NCI-H2107 (cell line): ENCODE measurements at places on chromosomes 11 and 22.

DNA sequence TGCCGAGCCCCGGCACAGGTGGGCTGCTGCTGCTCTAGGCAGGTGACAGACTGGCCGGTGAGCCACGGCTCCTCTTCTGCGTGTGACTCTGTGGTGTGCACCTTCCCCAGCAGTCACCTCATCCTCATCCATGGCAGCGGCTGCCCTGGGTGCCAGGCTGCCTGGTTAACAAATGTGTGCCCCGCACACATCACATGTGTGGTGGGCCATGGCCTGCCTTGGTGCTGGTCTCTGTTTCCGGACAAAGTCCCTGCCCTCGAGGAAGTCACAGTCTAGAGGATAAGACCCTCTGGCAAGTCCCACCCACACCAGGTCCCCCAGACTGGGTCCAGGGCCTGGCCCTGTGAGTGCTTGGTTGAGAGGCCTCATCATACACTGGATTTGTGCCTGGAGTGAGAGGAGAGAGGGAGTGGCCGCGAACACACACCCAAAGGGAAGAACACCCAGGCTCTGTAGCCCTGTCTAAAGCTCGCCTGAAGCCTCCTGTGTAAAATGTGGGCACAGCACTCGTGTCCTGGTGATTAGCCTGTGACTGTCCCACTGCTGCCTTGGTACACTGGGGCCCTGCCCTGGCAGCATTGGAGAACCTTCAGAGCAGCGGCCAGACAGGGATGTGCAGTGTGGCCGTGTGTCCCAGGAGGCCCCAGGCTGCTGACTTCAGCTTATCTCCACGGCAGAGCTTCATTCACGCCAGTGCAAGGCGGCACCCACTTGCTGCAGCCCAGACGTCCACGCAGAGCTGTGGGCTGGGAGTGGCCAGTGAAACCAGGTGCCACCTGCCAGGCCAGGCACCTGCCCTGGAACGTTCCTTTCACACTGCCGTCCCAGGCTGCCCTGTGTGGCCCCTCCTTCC, 269.9 kb downstream of the TBC1D22A start:
- no peak for DNase-seq

GRCh38 chr11:73178681-73179080, 36.6 kb upstream of the FCHSD2 start:
- DNase-seq = no peak

DNA sequence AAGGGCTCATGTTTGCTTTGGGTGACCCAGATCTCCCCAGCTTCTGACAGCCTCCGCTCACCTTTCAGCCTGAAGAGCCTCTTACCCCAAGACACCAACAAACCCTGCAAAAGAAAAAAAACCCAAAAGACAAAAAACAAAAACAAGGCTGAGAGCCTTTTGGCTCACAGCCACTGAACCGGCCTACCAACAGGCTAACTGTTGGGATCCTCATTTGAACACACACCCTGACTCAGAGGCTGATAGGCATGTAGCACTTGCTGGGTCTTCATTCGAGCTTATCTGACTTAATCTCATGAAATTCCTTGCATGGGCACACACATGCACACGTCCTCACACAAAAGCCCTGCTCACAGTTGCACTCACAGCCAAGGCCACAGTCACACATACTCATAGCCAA, 22.9 kb upstream of the TSKU start:
- no peak for DNase-seq

DNA sequence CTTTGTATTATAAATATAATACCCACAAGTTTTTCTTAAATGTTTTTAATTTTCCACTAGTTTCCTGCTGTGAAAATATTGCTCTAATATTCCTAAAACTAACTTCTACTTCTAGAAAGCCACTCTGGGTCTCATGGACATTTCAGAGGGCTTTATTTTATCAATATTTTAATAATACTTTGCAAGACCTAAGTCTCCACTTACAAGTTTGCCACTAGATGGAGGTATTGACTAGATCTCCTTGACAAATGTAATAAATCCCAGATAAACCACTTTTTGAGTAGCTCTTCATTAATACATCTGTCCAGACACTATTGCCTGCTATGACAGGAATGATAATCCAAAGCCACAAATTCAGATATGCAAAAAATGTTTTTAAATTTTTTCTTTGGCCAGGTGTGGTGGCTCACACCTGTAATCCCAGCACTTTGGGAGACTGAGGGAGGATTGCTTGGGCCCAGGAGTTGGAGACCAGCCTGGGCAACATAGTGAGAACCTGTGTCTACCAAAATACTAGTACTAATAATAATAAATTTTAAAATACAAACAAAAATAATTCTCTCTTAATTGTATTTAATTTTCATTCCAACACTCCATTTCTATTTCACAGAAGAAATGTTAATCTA, 3.5 kb upstream of the ACAT1 start:
- DNase-seq = no peak

DNA sequence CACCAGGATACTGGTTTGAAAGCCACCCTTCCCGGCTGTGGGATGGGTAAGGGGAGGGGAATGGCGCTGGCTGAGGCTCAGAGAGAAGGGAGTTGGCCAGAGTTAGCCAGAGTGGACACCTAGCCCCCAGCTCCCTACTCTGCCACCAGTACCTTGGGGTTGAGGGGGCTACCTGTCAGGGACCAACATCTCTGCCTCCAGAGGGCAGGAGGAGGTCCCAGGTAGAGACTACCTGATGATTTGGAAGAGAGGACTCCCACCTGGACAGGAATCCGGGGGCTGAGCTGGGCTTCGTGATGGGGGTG, 3.7 kb downstream of the MYRF start:
- no peak for DNase-seq

GRCh38 chr11:2945031-2945756, 16.0 kb upstream of the PHLDA2 start:
- no peak for DNase-seq

- no peak for DNase-seq
These were observed 161.8 kb upstream of the GRK3 start for GRCh38 chr22:25402501-25403283.

GRCh38 chr11:8248786-8249185, 14.9 kb downstream of the LMO1 start:
- DNase-seq = no peak

- no peak for DNase-seq
These were observed 4.1 kb upstream of the HBG2 start for GRCh38 chr11:5258543-5259262.

DNA sequence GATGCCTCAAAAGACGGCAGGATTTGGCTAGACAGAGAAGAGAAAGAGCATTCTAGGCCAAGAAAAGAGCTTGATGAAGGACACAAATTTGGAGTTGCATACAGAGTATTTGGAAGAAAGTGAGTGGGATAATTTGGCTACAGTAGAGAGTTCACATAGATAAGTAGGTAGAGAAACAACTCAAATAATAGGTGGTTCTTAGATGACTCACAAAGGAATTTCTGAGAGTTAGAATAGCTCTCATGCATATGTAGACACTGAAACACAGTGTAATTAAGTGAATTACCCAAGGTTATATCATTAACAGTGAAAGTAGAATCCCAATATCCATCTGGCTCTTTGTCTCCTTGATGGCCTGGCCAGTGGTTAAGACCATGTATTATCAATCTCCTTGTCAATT, 228.6 kb upstream of the DDI1 start:
- no peak for DNase-seq

DNA sequence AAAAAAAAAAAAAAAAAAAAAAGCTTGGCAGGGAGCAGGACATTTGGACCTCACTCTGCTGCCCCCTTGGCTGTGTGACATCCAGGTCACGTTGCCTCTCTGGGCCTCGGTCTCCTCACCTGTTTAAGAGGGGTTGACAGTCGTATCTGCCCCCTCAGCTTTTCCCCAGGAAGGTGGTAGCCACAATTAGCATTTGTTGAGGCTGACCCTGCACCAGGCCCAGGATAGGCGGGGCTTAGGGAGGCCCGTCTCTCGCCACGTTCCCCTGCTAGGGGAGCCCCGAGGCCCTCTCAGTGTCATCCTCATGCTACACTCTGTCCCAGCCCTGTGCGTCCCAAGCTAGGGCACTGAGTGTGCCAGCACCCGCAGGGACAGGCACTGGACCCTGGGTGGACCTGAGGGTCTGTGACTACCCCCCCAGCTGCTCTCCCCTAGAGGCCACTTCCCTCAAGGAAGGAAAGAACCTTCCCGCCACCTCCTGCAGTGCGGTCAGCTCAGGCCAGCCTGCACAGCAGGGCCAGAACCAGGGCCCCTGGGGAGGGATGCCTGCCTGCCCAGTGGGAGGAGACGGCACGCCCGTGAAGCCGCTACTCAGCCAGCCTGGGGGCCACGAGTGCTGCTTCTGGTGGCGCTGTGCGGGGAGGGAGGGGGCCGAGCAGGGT, 38.5 kb upstream of the PPARA start:
- no peak for DNase-seq

- no peak for DNase-seq
These were observed 7.8 kb downstream of the IFT27 start for GRCh38 chr22:36768141-36768540.

- no peak for DNase-seq
These were observed 15.5 kb upstream of the TSPAN18 start for GRCh38 chr11:44711113-44711786.
